Activated gamma-delta T cell treated with Interleukin-2 at 50 U/mL for 16 hours (primary cell): ENCODE measurements at places on chromosomes 2 and 18.

DNA sequence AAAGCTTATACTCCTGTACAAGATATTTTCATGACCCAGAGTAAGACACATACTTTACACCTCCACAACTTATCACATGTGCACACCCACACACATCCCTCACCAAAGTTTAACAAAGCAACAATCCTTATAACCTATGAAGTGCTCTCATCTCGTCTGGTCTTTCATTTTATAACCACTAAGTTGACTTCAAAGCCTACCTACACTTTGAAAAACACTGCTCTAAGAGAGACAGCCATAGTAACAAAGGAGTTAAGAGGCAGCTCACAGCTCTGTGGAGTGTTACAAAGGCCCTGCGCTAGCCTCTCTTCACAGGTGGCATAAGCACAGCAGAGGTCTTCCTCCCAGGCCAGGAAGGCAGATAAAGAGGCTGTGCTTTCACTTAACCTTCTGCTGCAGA lies 69.7 kb upstream of the TMEM200C start:
- DNase-seq, result no peak

GRCh38 chr18:56067214-56067894 lies 479.4 kb upstream of the TCF4 start:
- DNase-seq, result no peak

DNA sequence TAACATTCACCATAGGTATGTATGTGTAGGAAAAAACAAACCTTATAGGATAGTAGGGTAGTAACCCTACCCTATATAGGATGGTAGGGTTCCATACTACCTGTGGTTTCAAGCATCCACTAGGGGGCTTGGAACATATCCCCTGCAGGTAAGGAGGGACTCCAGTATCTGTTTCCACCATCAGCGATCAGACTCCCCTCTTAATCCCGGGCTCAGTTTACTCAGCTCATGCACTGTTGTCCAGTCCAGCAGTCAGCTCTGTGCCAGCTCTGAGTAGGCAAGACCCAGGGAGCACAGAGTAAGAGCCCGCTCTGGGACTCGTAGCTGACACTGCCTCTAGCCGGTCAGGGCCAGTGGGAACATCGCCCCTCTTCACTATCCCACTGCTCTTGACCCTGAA lies 61.7 kb downstream of the MEX3C start:
- DNase-seq, result no peak

DNA sequence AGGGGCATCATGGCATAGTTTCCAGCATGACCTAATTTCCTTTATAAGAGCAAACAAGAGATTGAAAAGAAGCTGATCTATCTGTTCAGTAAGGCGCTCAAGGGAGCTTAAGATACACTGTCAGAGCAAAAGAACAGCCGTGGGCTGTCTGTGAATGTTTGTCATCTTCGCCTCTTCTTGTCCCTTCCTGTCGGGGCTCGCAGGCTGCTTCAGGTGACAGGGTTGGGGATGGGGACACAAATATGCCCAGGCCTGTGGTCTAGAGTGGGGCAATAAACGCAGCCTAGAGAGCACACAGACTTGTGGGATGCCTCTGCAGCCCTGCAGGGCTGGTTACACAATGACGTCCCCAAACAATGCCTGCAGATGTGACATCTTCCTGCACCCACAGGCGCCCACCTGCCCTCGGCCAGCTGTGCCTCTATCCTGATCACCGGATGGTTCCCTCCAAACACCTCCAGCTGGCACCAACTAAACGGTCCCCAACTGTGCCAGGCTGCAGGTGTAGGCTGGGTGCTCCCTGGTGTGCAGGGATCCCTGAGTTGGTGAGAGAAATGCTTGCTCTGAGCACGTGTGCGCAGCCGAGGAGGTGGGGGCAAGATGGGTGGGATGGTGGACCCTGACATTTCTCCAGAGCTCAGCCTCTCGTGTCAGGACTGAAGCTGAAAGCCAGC lies 72.8 kb downstream of the EDAR start:
- no peak for DNase-seq

- no peak for DNase-seq
These were observed 522.6 kb downstream of the CMPK2 start for GRCh38 chr2:6343076-6343475.

DNA sequence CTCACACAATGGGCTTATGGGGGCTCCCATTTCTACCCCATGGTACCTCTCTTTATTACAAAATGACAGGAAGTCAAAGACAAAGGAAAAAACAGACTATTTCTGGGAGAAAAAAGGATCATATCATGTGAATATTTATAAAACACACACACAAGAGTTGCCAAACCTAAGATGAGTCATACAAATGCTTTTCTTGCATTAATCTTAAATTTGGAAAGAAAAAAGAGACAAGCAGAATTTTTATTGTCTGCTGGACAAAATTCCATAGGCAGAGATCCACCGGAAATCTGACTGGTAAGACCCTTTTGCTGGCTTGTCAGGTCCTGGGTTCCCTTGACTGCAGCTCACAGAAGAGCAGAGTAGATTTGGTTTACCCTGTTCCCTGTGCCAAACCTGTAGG lies 1732.3 kb upstream of the PIK3C3 start:
- no peak for DNase-seq

DNA sequence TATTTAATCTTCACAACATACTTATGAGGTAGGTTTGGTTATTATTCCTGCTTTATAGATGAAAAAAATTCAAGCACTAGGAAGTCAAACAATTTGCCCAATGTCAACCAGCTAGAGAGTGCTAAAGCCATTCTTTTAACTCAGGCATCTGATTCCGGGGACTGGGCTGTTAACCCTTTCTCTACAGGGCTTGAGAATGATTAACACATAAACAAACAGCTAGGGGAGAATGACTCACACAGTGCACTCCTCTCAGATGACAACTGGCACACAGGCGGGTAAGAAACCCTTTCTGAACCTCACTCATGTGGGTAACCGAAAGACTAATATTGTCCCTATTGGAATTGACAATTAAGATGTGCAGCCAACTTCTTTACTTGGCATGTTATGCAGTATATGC lies 86.3 kb upstream of the FSHR start:
- no peak for DNase-seq

DNA sequence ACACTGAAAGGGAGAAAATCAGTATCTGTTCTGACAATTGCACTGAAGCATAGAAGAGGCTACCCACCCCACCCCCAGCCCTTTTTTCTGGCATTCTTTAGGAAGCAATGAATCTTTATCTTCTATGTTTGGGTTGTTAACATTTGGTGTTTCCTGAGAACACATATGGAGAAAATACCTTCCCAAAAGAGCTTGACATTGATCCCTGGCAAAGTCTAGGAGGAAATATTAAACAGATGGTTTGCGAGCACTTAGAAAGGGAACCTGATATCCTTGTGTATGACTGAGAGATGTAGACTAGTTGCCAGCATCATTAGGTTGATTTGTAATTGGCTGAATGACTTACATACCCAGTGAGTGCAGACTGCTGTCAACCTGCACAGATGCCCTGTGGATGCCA lies 42.9 kb downstream of the DOK1 start:
- no peak for DNase-seq

DNA sequence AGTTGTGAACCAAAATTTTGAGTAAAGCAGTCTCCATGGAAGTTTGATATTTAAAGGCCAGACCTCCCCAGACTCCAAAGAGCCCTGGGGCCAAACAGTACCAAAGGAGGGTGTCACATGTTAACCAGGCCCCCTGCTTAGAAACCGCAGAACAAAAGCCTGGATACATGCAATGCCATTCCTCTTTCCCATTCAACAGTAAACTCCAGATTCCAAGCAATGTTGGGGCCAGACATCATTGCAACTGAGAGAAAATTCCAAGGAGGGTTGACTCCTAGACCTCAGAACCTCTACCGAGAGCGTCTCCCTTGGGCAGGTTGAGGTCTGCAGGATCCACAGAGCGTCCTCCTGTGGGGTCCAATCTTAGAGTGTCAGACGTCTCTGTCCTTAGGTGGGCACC lies 404.4 kb upstream of the SYT4 start:
- no peak for DNase-seq

GRCh38 chr18:37266290-37266689 lies 299.3 kb downstream of the CELF4 start:
- no peak for DNase-seq

DNA sequence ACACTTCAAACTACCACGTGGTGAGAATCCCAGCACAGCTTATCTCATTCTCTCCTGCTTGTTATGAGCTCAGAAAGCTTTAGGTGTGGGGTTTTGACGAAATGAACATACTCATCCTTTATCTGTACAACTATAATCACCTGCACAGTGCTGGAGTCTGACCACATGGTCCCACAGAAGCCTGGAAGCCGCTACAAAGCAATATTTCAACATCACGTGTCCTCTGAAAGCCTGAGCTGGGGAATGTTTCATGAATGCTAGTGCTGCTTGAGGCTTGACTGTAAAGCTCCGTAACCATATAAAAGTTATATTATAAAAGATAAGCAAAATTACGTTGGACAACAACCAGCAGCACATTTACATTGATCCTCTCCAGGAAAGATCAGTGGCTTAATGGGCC lies 43.9 kb downstream of the PIEZO2 start:
- no peak for DNase-seq

DNA sequence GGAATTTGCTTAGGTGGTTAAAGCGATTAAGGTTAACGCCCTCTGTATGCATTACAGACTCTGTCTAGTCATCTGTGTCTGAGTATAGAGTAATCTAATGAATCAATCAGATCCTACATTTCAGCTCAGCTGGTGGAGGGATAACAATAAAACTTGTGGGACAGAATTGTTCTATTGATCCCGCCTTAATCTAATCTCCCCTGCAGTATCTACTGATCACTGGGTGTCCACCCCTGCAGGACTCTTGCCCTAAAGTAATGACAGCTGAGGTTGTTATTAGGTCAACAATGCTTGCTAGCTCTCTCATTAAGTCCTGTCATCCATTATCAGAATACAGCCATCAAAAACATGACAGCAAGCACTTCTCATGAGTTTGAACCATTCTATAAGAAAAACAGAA lies 462.6 kb upstream of the TMEFF2 start:
- no peak for DNase-seq

DNA sequence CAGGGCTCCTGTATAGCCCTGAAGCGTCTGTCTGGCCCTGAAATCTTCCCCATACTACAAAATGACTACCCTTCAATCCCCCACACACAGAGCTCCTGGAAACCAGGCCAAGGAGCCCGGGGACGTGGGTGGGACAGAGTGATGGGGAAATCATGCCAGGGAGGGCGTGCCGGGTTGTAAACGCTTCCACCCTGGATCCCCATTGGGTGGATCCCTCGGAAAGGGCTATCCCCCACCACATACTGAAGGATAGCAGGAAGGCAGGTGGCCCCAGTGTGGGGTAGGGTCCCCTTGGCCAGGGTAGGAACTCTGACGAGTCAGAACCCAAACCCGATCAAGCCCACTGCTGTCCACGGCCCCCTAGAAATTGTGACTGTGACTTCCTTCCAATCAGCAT lies 91.7 kb downstream of the INHBB start:
- DNase-seq, result no peak

DNA sequence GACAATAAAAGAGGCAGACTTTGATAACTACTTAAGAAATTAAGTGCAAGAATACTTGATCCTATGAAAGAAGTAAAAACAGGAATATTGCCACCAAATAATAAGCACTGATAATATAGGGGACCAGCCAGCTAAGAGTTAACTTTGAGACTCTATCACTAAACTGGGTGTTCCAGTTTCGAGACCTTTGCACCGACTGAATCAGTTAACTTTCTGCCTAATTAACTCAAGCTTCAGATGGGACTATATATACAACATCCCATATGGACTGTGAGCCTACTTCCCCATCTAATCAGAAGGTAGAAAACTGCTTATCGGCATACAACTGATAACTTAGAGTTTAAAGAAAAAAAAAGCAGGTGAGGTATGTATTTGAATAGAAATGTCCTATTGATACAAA lies 25.8 kb upstream of the SLC9A2 start:
- DNase-seq, result no peak

DNA sequence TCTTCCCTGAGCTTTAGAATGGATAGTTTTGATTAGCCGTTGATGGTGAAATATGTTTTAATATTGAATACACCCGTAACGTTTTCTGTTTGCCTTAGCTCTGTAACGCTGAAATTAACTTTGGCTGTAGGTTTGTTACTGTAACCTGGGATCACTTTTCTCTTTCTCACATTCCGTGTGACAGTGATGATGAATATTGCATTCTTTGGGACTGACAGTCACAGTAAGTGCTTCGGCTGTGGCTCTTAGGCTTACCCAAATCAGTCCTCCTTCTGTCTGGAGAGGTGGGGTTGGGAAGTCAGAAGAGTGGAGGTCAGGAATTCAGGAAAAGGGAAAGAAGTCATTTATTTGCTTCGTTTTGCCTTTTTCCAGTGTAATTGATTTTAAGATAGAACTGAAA lies 18.0 kb downstream of the RMC1 start:
- DNase-seq, result no peak

DNA sequence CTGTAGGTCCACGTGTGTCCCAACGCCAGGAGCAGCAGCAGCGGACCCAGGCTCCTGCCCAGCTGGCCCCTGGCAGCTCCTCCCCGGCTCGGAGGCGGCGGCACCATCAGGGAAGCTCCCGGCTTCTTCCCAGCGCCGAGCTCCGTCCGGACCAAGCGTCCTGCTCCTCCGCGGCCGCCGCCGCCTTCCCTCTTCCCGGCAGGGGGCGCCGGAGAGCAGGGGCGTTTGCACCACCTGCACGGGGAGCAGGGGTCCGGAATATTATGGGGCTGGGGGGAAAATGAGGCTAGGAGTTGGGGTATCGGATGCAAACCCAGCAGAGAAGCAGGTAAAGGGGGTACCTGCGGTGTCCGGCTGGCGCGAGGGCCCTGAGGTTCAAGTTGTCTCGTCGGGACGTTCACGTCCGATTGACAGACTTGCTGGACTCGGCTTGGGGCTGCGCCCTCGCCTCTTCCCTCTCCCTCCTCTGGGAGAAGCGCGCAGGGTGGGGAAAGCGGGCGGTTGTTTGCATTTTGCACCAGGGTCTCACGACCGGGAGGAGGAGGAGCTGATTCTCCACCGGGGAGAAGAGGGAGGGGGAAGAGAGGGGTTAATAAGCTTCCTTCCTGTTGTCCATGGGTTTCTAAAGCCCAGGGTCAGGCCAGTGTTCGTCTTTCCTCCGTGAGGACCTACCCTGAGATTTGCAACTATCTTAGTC lies at the start of gene CCBE1:
Gene CCBE1, minus strand, starts transcription at position 188 of the 697 bp plus-strand sequence.
- no peak for DNase-seq

GRCh38 chr2:202064171-202064880 lies 8.7 kb upstream of the KIAA2012 start:
- DNase-seq, result no peak

DNA sequence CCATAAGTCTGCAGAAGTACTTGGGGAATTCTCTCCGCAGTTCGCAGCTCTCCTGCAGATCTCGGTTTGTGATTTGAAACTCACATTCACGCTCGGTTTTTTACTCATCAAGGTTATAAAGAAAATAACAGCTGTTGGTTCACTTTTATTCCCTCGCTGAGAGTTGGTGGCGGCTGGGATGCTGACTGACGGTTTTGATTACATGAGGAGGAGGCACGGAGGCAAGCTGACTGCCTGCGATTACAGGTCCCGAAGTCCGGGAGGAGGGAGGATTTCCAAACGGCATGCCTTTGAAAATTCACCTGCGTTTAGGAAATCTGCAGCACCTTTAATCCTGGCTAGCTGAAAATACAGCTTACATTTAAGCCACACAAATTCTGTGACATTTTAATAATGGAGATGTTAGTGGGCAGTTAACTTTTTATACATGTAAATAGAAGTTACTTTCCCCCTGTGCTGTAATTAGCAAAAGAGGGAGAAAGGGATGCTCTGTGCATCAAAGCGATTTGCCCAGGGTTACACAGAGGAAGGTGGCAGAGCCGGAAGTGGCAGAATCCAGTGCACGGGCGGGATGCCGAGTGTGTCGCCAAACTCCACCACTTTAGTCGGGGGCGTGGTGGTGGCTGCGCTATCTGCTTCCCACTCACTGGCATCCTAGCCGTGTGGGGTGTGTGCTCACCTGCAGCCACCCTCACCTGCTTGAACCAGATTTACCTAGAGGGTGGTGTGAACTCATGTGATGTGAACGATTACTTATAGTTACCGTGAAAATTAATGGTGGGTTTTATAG lies 14.7 kb downstream of the AGAP1 start:
- no peak for DNase-seq
